Lower lobe of right lung (tissue), 2 donors: ENCODE measurements at places on chromosomes 2 and 18. TPM values are rescaled to one million over a fixed set of nuclear protein-coding genes. Genes with fewer than 3 reads are reported as not detected.

DNA sequence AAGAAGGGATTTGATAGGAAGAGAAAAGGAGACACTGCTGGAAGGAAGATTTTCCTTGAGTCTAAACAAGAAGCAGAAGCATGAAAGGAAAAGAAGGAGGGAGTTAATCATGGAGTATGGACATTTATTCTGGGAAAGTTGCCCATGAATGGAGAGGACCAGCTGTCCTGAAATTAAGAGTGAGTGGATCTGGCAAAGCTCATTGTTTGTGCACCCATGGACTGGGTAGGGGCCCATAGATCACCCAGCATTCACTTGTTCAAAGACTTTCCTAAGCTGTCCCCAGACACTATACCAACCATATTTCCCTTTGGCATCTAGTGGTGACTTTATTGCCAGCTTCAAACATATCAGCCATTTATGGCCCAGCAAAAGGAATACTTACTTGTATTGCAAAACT is 422.7 kb downstream of the FBXO15 start:
- no peak for DNase-seq

DNA sequence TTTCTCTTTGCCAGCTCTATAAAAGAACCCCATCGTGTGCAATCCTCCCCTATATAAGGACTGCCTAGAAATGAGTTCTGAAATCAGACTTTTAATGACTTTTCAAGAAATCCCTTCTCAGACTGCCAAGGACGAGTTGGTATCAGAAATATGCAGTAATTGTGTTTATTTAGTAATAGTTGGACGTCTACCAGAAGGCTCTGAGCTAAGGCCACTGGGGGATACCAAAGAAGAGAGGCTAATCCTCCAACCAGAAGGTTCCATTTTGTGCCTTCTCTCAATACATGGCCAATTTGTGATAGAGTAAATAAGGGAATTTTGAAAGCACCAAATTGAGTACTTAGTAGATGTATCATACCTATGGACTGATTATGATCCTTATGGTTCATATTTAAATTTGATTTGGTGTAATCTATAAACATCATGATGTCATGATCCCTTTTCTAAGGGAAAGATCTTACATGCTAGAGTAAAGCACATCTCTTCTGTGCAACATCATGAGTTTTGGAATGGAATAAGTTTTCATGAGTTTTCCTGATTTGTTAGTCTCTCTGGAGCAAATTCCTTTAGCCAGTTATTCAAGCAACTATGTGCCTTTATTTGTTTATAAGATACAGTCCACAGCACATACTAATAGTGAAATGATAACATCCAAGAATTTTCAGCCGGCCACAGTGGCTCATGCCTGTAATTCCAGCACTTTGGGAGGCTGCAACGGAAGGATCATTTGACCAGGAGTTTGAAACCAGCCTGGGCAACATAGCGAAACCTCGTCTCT is 82.2 kb upstream of the LTBP1 start:
- no peak for DNase-seq

DNA sequence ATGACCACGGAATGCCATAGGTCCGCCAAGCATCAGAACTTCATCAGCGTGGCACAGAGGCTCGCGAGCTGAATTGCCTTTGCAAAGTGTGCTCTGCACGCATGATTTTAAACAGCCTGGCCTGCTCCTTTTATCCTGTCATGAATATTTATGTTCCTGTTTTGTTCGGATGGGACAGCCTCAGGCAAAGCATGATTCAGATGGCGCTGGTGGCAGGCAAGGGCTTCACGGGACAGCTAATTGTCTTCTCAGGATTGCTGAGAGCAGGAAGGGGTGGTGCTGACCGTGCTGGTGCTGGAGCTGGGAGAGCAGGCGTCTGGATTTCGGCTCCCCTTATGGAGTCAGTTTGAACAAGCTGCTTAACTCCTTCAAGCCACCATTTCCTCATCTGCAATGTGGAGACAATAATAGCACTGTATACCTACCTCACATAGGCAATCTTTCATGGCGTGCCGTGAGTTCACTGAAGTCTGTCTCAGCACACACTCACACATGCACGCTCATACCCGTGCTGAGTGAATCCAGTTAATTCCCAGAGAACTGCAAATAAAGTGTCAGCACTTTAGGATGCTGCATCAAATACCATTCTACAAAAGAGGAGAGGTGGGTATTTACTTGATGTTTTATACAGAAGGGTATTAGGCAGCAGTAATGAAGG is 79.7 kb upstream of the APCDD1 start:
- DNase-seq = no peak

- DNase-seq = no peak
Observed at GRCh38 chr2:37447446-37447845, 103.0 kb downstream of the QPCT start.

DNA sequence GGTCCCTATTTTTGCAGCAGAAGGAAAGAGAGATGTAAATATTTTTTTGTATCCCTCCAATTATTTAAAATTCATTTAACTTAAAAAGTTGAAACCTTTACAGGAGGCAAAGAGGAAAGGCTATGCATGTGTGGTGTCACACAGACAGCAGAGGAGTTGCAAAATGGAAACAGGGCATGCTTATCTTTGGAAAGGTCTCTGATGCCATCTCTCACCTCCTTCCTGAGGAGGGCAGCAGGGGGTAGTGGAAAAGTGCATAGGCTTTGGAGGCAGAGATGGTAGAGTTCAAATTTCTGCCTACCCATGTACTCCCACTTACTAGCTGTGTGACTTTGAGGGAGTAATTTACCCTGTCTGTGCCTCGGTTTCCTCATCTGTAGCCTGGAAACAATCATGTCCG is 99.6 kb upstream of the MCFD2 start:
- no peak for DNase-seq

- no peak for DNase-seq
Observed at GRCh38 chr2:26399771-26400376, 1.8 kb upstream of the DRC1 start.

- no peak for DNase-seq
Observed at GRCh38 chr2:200184748-200185627, 121.5 kb upstream of the SPATS2L start.

DNA sequence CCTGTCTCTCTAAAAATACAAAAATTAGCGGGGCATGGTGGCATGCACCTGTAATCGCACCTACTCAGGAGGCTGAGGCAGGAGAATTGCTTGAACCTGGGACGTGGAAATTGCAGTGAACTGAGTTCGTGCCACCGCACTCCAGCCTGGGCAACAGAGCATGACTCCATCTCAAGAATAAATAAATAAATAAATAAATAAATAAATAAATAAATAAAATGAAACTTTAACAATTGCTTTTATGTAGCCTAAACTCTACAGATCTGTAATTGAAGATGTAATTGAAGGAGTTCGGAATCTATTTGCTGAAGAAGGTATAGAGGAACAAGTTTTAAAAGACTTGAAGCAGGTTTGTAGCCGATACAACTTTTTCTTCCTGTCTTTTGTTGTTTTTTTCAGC is 2.9 kb downstream of the GTF2A1L start:
- DNase-seq = no peak

The TMEM178A gene
- total RNA-seq = 3.2 TPM

The SERPINB11 gene
- total RNA-seq = 0.77 TPM
